ENCODE measurements at places on chromosomes 1 and 21.
A peak's percentile ranks its signal among the peaks of the same experiment; 100 is the strongest.

DNA sequence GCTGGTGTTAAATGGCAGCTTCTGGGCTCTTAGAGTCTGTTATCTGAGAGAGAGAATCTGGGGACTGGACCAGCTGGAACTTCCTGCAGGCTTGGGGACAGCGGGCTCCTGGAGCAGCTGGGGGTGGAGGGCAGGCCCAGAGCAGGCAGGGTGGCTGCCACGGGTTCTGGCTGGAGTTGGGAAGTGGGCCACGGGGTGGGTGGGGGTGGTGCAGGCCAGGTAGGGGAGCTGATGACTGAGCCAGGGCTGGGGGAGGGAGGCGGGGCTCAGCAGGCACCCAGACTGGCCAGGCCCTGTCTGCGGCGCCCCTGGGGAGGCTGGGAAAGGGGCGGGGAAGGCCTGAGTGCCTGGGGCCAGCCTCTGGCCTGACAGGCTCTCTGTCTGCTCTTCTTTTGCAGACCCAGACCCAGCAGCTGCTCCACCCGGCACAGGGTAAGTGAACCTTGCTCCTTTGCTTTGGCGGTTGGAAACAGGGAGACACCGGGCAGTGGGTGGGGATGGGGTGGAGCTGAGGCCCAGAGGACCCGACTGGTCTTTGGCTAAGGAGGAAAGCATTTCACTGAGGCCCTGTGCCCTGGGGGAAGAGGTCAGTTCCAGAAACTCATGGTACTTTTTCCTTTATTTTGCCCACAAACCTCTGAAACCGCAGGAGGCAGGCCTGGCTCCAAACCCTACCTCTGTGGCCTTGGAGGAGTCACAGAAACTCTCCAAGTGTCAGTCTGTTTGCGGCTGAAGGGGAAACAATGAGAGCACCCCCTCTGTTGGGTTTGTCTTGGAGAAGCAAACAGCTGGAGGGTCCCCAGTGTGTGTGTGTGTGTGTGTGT, 48.8 kb downstream of the ARHGEF10L start:
- H3K36me3 ChIP-seq, result no peaks in the 10 kb centered on the region
- no peak for DNase-seq
- H3K27me3 ChIP-seq, result no peaks in the 10 kb centered on the region

GRCh38 chr1:17970757-17971156, 136.8 kb upstream of the IGSF21 start:
- no peak for DNase-seq
- H3K4me3 ChIP-seq, result no peak overlapping the region
- no peaks in the 10 kb centered on the region for H3K36me3 ChIP-seq
- H3K4me1 ChIP-seq, result no peaks in the 10 kb centered on the region
- H3K27ac ChIP-seq, result no peak overlapping the region

DNA sequence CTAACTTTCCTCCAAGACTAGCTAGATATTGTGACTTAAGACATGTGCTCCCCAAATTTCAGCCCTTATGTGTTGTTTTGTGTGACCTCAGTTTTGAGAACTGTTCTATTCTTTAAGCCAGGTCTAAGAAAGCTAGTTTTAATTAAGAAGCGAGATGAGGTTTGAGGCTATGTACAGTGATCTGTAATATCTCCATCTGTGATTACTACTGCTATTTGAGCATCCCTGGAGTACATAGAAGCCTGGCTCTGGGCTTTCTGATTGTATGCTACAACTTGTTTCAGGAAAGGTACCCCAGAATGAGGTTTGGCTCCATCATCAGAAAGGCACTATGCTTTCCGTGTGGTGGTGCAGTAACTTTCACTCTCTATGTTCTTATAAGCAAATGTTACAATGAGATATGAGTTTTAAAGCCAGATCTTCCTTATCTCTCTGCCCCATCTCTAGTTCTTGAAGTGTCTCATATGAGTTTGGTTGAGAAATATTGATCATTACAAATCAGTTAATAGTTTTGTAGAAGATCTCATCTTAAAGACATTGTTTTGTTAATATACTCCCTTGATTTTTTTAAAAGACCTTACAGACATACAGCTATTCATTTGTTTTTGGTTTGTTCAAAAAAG, 605 bp downstream of the RGS4 start:
- no peak for DNase-seq
- no peaks in the 10 kb centered on the region for H3K36me3 ChIP-seq
- no peak overlapping the region for H3K27ac ChIP-seq

GRCh38 chr1:229440851-229441537, 7.1 kb upstream of the ACTA1 start:
- no peak overlapping the region for H3K4me3 ChIP-seq
- H3K36me3 ChIP-seq, result no peaks in the 10 kb centered on the region
- no peak for DNase-seq
- no peaks in the 10 kb centered on the region for H3K27me3 ChIP-seq
- no peak overlapping the region for H3K27ac ChIP-seq
- no peaks in the 10 kb centered on the region for H3K4me1 ChIP-seq

- no peaks in the 10 kb centered on the region for H3K36me3 ChIP-seq
- H3K27ac ChIP-seq, result no peak overlapping the region
- no peak for DNase-seq
- H3K4me1 ChIP-seq, result no peaks in the 10 kb centered on the region
These were observed 11.3 kb upstream of the BACH1 start for GRCh38 chr21:29287383-29287782.

GRCh38 chr1:36183309-36183856, 27.4 kb downstream of the MAP7D1 start:
- no peak for DNase-seq
- H3K27me3 ChIP-seq, result no peaks in the 10 kb centered on the region
- peaks cover 4% of the 10 kb centered on the region for H3K36me3 ChIP-seq
- H3K4me3 ChIP-seq, result no peak overlapping the region

- no peaks in the 10 kb centered on the region for H3K36me3 ChIP-seq
- H3K27ac ChIP-seq, result no peak overlapping the region
- DNase-seq, result no peak
- H3K4me3 ChIP-seq, result no peak overlapping the region
These were observed 19.0 kb upstream of the JUN start for GRCh38 chr1:58802640-58803399.

DNA sequence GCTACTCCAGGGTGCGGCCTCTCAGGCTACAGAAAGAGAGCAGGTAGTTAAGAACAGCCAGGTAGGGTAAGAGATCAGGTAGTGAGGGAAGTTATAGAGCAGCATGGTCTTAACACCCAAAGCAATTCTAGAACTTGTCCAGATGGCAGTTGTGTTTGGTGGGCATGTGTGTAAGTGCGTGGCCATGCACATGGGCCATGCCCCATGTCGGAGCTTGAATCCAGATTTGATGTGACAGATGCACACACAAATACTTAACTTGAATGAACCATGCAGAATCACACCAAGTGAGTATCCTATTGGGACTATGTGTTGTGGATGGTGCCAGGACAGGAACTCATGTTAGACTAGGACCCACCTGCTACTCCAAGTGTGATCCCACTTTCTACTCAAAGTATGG, 145.7 kb upstream of the HMGB4 start:
- peaks cover 10% of the 10 kb centered on the region for H3K27me3 ChIP-seq
- H3K36me3 ChIP-seq, result no peaks in the 10 kb centered on the region
- no peak for DNase-seq
- no peak overlapping the region for H3K4me3 ChIP-seq
- H3K4me1 ChIP-seq, result no peaks in the 10 kb centered on the region

DNA sequence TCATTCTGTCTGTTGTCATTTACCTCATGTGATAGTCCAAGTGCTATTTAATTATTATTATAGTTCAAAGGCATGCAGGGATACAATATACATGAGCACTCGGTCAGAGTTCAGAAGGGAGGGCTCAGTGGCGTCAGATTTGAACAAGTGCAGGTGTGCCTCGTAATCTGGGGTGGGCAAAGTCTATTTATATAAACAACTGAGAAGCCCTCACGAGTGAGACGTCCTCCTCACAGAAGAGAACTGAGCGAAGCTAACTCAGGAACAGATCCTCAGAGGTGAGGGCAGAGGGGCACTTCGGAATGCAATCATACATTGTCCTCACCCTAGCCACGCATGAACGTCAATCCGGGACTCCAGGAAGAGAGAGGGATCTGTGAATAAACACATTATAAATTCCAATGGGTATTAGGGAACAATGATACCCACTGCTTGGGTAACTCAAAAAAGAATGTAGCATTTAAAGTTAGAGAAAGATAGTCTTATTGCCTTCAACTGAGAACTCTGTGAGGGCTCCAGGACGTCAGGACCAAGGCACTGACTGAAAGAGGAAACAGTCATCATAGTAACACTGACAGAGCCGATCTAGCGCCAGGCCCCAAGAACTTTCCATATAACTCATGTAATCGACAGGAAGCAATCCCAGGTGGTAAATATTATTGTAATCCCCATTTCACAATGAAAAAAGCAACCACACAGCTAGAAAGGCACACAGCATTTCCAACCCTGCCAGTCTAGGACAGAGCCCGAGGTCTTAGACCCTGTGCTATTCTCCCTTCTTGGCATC, 127.1 kb upstream of the B3GALT2 start:
- DNase-seq, result no peak
- H3K4me1 ChIP-seq, result no peaks in the 10 kb centered on the region
- no peaks in the 10 kb centered on the region for H3K27me3 ChIP-seq
- H3K27ac ChIP-seq, result no peak overlapping the region
- no peaks in the 10 kb centered on the region for H3K36me3 ChIP-seq
- H3K4me3 ChIP-seq, result no peak overlapping the region

DNA sequence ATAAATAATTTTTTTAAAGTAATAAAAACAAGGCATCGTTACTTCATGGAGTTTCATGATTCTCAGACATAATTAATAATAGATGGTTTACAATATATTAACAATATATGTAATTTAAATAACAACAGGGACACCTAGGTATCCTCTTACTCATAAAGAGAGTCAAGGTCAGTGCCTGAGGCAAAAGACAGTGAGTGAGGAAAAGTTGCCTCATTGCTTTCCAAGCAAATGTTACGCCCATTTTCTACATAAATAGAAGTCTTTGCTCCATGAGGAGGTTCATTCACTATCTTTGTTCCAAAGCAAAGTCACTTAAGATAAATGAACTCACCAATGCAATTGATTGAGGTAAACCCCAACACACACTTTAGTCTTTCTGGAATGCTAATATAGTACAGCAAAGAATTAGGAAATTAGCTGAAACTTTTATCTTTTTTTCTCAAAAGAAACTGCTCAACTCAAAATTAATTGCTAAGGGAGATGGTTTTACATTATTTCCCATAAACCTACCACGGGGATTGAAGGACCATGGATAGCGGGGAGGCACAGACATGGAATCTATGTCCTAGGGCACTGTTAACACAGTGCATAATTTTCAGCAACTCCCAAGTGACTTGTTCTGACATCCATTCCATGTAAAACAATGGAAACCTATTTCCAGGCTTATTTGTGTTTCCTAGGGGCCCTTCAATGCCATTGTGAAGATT, 19.6 kb downstream of the BCL9 start:
- H3K4me3 ChIP-seq, result no peak overlapping the region
- no peaks in the 10 kb centered on the region for H3K4me1 ChIP-seq
- no peak overlapping the region for H3K27ac ChIP-seq
- H3K36me3 ChIP-seq, result no peaks in the 10 kb centered on the region

GRCh38 chr21:39142972-39143371, 40.3 kb downstream of the PSMG1 start:
- H3K36me3 ChIP-seq, result no peaks in the 10 kb centered on the region
- no peak for DNase-seq
- peaks cover 4% of the 10 kb centered on the region for H3K4me1 ChIP-seq
- H3K4me3 ChIP-seq, result no peak overlapping the region

DNA sequence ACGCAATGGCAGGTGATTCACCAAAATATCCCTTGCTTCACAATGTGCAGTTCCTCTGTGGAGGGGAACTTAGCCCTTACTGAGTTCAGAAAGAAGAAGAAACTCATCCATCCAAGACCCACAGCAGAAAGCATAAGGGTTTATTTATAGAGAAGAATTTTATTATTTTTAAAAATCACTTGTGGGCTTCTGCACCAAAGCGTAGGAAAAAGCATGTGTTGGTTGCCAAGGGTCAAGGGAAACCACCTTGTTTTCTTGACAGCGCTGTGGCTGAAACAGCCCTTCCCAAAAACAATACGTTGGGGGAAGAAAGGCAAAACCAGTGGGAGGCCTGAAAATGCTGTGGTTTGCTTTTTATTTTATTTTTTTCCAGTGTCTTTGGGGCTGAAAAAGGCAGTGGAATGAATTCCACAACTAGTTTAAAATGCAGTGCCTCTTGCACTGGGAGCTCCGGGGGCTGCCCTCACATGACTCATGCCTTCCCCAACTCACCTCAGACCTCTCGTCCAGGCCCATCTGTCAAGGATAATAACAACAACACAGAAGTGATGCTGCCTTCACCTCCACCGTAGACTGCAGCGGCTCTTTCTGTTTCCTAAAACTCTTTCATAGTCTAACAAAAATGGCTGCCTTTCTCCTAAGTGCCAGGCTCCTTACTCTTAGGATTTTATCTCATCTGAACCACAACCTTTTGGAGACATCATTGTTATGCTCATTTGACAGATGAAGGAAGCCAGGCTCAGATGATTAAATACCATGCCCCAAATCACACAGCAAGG, 224.2 kb upstream of the JUN start:
- no peak overlapping the region for H3K4me3 ChIP-seq
- no peak for DNase-seq
- no peaks in the 10 kb centered on the region for H3K27me3 ChIP-seq
- H3K36me3 ChIP-seq, result no peaks in the 10 kb centered on the region
- peaks cover 3% of the 10 kb centered on the region for H3K4me1 ChIP-seq

DNA sequence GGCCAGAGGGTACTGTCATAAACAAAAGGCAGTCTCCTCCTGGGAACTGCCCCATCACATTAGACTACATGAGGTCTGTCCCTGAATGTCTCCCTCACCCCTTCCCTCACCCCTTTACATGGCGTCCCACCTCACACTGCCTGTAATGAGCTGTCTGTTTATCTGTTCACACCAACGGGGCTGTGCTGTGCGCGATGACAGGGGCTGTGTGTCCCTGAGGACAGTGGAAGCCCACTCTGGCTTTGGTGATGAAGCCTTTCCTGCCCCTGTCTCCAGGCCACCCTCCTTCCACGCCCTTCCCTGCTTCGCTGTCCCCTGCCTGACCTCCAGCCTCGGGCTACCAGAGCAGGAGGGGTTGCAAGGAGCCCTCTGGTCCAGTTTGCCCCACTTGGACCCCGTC, 22.7 kb downstream of the RHBG start:
- DNase-seq, result no peak
- no peaks in the 10 kb centered on the region for H3K36me3 ChIP-seq

GRCh38 chr1:18411820-18412641, 68.7 kb upstream of the KLHDC7A start:
- H3K27me3 ChIP-seq, result no peaks in the 10 kb centered on the region
- no peak overlapping the region for H3K4me3 ChIP-seq
- no peaks in the 10 kb centered on the region for H3K36me3 ChIP-seq

DNA sequence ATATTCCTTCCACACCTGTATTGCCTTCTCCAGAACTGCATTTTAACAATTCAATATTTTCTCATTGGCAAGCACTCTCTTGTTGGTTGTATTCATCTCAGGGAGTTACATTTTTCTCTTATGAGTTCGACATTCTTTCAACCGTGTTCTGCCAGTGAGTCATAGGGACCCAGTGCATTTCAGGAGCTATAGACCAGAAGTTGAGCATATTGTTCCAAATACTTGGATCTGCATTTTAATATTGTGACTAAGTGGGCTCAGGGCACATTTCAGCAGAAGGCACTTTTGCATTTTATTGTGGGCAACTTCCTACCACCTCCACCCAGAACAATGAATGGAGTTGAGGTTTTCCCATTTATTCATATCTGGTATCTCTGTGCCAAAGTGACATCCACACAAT, 132.8 kb downstream of the TNFSF18 start:
- no peaks in the 10 kb centered on the region for H3K27me3 ChIP-seq
- peak overlapping the region; percentile 23 for H3K27ac ChIP-seq
- no peaks in the 10 kb centered on the region for H3K36me3 ChIP-seq

- no peak for DNase-seq
- no peaks in the 10 kb centered on the region for H3K27me3 ChIP-seq
- H3K4me1 ChIP-seq, result no peaks in the 10 kb centered on the region
- no peak overlapping the region for H3K4me3 ChIP-seq
These were observed 341.2 kb downstream of the SETD4 start for GRCh38 chr21:35719080-35719479.

Measured in Panc1 (cell line).